Anterior cingulate cortex (tissue), 58 donors: ENCODE measurements at places on chromosomes 2 and 18.

DNA sequence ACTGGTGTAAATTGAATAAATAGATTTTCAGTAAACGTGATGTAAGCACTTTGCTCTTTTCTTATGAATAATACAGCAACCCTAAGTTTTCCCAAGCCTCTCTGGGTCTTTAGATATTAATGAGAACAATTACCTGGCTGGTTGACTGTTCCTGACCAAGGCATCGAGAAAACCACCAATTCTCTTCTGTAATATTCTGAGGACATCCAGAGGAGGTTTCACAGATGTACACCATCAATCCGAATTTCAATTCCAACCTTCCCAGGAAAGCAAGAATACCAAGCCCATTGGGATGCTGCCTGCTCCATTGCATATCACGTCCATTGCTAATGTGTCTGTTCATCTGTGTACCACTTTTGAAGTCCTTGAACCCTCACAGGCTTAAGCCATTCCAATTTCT, 571.8 kb downstream of the NUP35 start:
- no peak for DNase-seq

- no peak for DNase-seq
These were observed 46.9 kb upstream of the LYPD1 start for GRCh38 chr2:132716954-132717353.

- no peak for DNase-seq
These were observed 55.7 kb upstream of the ACKR3 start for GRCh38 chr2:236513956-236514355.

DNA sequence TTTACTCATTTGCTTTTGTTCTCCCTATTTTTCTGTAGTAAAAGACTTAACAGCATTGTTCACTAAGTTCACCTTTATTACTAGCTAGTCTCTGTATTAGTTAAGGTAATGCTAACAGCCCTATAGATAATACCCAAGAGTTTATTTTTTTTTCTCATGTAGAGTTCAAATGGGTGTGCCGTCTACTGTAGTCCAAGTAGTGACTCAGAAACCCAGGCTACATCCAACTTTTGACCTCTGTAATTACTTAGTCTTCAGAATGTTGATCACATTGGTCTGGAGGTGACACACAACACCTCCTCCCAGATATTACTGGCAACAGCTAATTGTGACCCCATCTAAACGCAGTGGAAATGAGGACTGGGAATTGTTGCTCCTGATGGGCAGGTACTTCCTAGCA, 7.7 kb downstream of the COQ10B start:
- no peak for DNase-seq

GRCh38 chr18:55407774-55408535, 180.0 kb downstream of the TCF4 start:
- no peak for DNase-seq

DNA sequence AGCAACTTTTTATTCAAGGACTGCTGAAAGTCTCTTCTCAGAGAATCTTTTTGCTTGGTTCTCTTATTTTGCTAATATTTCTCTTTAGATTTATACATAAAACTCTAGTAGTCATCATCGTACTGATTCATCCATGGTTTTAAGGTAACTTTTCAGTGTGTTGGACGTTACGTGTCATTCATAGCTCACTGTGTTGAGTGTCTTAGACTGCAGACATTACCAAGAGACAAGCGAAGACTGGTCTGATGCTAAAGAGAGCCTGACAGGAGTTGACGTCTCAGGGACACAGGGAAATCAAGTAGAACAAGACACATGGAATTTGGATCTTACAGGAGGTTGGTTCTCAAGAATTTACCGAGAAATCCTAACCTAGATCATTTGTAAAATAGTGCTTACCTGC, 25.5 kb downstream of the RBM44 start:
- no peak for DNase-seq

DNA sequence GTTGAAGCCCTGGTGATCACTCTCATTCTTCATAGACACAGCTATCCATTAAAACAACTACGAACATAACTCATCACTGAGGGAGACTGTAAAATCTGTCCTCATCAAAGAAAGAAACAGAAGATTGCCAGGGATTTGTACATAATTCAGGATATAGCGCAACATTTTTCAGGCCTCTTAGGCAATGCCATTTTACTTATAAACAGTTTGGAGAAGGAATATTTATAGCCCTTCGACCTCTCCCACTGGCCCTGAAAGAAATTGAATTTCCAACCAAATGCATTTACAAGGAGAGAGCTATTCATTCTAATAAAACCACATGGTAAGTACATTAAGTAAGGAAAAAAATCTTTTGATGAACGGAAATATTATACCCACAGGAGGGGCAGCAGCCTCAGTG, 295.0 kb downstream of the RAD51AP2 start:
- DNase-seq: no peak

- no peak for DNase-seq
These were observed 83.3 kb downstream of the LCLAT1 start for GRCh38 chr2:30530346-30530745.

- DNase-seq: no peak
These were observed 1.9 kb upstream of the ESPNL start for GRCh38 chr2:238097988-238098871.

GRCh38 chr2:208373460-208374089, 33.0 kb upstream of the PTH2R start:
- no peak for DNase-seq

DNA sequence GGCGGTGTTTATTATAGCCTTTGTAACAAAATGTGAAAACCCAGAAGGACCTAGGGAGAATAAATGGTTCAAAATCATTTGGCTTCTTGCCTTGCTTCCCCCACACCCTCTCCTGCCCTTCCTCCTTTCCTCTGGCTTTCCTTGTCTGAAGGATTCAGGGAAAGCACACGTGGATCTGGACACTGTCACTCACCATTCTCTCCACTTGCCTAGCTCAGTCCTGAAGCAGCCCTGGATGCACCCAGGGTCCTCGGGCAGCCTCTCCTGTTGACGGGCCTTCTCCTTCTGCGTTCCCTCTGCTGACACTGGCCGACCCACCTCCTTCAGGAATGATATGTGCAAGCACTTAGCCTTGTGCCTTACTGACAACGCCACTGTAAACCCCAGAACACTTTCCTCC, 68.4 kb downstream of the FAM210A start:
- no peak for DNase-seq

DNA sequence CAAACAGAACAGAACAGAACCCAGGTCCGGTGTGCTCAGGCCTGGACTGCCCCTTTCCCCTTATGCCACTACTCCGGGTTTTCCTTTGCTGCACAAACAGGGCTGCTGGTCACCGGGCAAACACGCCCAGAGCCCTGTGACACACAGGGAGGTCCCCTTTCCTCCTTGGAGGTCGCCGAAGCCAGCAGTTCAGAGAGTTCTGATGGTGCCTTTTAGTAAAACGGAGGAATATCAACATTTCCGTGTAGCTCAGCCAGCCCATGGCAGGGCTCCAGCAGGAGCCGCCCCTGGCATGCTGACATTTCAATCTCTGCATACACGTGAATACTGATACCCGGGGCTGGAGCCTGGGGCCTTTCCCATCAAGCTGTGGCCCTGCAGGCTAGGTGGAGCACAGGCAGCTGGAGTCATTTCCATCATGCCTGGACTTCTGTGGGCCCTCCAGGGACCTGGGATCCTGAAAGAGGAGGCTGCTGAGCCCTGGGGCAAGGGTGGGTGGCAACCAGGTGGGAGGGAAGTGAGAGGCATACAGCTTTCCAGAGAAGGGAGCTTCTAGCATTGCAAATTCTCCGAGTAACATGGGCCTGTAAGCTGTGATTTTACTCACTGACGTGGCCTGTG, 91.4 kb upstream of the PXDN start:
- no peak for DNase-seq

GRCh38 chr2:35033748-35034147, 1321.8 kb upstream of the CRIM1 start:
- DNase-seq: no peak

GRCh38 chr2:64943387-64944150, 45.6 kb upstream of the SLC1A4 start:
- DNase-seq: peak; percentile 86

GRCh38 chr18:23416298-23416697, 36.8 kb upstream of the RIOK3 start:
- no peak for DNase-seq

- DNase-seq: no peak
These were observed 46.5 kb downstream of the TET3 start for GRCh38 chr2:74031221-74031620.

DNA sequence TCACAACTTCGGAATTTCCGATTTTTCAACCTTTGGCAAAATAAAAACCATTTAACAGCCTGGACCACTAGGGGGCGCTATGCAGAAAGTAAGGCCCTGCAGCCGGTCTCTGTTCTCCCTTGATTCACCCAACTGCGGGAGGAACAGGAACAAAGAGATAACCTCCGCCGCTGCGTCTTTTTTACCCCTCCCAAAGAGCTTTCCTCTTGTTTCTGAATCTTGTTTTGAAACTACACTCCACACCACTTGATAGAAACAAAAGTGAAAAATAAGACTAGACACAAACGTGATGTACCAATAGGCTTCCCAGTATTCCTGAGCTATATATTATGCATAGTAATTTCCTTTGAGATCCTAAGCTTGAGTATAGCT, 231.2 kb downstream of the MYO3B start:
- peak; percentile 7 for DNase-seq

- no peak for DNase-seq
These were observed 43.3 kb upstream of the SKOR2 start for GRCh38 chr18:47294801-47295200.

DNA sequence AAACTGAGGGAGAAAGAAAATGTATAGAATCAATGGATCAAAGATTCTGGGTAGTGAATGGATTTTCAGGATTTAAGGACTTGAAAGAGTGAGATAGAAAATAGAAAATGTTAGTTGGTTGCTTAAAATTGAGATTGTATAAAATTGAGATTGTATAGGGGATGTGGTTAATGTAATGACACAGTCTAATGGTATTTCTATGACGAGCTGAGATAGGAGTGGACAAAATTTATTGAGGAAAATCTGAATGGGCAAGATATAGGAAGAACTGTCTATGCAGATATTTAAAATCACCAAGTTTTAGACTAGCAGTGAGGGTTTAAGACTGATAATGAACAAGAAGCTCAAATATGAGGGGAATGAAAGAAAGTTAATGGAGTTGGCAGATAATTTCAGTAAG, 406.6 kb downstream of the NYAP2 start:
- no peak for DNase-seq

- DNase-seq: no peak
These were observed 96.0 kb downstream of the RHOB start for GRCh38 chr2:20542746-20543468.

GRCh38 chr2:238462782-238463396, 36.2 kb downstream of the ASB1 start:
- no peak for DNase-seq

DNA sequence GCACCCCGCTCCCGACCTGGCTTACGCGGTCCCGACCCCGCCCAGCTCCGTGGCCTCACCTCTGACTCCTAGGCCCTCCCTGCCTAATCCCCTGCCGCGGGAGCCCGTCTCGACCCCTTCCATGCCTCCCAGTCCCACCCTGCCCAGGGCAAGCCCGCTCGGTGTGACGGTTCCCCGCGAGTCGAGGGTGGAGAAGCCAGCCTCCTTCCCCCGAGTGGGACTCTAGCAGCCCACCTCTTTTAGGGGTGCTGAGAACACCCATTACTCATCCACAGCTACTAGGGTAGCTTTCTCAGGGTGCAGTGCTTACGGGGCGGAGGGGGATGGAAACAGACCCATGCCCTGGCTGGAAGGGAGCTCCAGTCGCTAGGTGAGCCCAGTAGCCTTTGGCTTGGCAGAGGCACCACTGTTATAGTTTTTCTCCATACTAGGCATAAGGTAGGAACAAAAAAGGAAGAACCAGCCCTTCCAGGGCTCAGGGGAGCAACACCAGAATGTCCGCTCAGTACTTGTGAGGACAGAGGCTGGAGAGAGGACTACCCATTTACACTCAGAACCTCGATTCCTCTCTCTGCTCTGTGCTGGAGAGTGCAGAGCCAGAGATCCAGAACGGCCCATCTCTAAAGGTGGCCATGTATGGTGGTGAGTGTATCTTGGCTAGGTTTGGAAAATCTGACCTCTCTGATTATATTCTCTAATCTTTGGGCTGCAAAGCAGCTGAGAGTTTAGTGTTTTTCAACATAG, 606 bp downstream of the AGBL5 start:
- DNase-seq: no peak

- no peak for DNase-seq
These were observed 230.8 kb downstream of the CELF4 start for GRCh38 chr18:37334631-37335408.

DNA sequence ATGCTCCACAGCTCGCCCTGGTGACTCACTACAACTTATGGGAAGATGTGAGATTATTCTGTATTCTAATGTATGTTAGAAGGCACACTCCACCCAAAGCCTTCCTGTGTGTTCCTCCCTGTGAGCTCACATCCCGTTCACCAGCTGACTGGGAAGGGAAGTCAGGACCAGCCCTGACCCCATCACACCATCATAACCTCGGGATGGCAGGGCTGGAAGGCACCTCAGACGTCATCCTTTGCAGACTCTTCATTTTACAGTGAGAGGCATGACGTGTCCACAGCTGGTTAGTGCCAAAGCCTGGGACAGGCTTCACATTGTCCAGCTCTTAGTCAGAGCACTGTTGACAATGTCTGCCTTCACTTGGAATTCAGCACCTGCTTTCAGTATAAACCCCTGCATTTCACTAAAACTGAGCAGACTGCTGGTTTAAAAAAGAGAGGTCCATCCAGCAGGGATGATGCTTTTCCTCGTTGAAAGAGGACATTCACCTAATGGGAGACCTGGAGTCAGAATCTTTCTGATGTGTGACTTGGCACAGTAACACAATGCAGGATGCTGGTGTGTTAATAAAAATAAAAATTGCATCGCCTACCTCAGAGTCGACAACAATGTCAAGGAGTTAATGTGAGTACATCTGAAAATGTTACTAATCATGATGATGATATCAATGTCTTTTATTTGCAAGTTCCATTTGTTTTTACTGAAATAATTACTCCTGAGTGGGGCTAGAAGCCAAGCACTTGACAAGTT, 418.0 kb upstream of the TNP1 start:
- no peak for DNase-seq

DNA sequence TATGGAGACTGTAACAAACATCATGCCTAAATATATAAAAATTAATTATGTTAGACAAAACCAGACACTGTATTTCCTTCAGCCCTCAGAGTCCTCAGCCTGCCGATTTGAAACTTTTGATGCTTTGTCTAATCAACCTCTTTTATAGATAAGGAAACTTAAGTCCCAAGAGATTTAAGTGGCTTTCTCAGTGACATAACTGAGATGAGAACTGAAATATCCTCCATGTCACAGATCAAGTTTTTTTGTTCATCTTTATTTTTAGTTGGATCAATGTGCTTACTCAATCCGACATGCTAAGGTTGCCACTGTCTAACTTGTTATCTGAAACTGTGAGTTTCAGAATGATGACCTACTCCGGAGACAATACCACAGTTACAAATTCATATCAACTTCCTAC, 72.3 kb downstream of the BARD1 start:
- no peak for DNase-seq
